ENCODE measurements at places on chromosomes 4 and X.

DNA sequence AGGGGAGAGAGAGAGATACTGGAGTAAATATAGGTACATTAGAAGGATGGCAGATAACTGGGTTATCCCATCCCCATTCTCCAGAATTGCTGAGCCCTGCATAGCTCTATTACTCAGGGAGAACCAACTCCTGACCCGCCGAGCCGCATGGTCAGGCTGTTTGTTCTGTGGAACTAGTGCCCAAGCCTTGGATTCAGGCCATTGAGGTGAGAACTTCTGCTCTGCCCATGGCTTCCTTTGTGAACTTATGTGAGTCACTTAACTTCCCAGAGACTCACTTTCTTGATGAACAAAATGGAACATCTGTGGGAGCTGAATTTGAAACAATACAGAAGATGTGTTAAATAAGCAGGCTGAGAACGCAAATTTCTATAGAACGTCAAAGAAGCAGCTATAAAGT is 54.2 kb downstream of the SPATA18 start:
- no peak for ATAC-seq

GRCh38 chr4:33296876-33297455 is 2576.8 kb downstream of the PCDH7 start:
- no peak for ATAC-seq

- ATAC-seq, result peak; percentile 28
Observed at GRCh38 chr4:2761035-2761923, 5.1 kb upstream of the TNIP2 start.

DNA sequence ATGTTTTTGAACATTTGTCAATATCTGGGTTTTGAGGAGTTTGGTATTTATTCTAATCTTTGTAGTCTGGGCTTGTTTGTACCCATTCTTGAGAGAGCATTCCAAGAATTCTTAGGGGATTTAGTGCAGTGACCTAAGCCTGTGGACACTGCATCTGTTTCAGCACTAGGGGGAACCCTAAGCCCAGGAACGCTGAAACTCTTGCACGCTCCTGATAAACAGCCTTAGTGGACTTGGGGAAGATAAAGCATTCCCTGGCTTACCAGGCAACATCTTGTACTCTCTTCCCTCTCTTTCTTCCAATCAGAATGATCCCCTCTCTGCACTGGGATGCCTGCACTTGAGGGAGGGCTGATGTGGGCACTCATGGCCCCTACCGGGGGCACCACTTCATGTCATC is 654.9 kb upstream of the HTR2C start:
- no peak for ATAC-seq

DNA sequence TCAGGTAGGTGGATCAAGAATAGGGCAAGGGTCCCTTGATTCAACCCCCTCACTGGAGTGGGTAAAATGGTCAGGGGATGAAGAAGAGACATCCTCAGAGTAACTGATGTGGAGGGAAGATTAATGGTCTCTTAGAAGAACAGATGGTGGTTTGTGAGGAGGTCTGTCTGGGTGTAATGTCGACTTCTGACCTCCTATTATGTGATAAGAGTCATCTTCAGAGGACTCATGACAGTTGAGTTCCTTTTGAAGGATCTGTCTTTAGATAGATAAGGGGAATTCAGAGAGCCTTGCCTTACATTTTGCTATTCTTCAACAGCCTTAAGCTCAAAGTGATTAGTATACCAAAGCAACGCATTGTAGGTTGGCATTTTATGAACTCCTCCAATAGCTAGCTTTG is 27.1 kb upstream of the MAGEA8 start:
- ATAC-seq, result no peak

DNA sequence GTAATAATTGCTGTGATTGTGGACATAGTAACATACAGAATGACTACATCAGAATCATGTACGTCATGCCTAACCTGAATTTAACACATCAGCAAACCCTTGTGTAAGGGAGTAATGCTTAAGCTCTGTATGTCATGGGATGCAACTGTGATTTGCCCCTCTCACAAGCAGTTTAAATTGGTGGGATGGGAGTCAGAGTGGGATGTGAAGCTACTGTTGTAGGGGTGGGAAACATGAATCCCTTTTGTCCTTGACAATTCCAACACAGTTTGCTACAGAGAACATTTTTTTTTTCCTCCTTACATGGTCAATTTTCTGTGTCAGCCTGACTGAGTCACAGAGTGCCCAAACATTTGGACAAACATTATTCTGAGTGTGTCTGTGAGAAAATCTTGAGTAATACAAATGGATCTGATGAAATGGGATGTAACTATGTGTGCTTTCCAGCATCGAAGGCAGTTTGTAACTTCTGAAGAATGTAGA is 392.8 kb downstream of the GPM6A start:
- ATAC-seq, result no peak

DNA sequence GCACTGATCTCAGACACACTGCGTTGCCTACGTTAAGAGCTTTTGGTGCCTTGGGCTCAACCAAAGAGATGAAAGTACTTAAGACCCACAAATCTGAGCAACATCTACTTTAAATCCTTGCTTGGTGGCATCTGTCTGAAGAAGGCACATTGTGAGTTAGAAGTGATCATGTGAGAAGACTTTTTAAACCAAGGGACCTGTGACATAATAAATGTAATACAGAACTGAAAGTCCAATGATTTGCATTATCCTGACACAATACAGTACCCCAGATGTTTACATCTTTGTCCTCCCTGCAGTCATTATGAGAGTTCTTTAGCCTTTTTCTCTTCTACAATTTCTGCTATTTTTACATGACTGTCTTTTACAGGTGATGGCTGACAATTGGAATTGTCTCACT is 96.7 kb upstream of the FTHL17 start:
- peak; percentile 80 for ATAC-seq

- ATAC-seq, result no peak
Observed at GRCh38 chr4:89064848-89065247, 7.9 kb upstream of the FAM13A start.

GRCh38 chr4:128775916-128776315 is 33.6 kb upstream of the JADE1 start:
- no peak for ATAC-seq

DNA sequence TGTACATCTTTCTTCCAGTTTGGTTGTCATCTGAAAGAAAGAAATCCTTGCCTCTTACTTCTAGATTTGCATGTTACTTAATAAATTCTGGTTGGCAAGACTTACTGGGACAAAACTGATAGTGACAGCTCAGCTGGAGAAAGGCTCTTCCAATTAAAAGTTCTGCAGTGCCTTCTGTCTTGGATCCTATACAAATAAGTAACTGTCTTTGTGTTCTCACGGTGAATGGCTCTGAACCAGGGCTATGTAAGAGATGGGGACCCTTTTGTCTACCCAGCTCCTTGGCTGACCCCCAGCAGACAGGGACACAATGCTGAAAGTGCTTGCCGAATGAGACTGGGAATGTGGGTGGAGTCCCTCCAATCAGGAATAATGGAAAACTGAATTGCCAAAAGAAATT is 89.5 kb downstream of the AASDH start:
- no peak for ATAC-seq

GRCh38 chrX:69256291-69256565 is 91.0 kb upstream of the PJA1 start:
- no peak for ATAC-seq
